ENCODE measurements at places on chromosomes 4 and X.

DNA sequence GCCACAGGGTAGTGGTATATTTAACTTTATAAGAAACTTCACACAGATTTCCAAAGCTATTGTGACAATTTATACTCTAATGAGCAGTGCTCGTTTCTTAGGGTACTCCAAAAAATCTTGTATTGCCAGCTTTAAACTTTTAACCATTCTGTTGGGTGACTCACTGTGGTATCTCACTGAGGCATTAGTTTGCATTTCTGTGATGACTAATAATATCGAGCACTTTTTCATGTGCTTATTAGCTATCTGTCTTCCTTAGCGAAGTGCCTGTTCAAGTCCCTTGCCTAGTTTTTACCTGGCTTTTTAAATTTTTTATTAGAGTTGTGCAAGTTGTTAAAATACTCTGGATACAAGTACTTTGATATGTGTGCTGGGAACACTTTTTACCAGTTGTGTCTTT, 5.5 kb downstream of the PNMA3 start:
- no peak for DNase-seq

DNA sequence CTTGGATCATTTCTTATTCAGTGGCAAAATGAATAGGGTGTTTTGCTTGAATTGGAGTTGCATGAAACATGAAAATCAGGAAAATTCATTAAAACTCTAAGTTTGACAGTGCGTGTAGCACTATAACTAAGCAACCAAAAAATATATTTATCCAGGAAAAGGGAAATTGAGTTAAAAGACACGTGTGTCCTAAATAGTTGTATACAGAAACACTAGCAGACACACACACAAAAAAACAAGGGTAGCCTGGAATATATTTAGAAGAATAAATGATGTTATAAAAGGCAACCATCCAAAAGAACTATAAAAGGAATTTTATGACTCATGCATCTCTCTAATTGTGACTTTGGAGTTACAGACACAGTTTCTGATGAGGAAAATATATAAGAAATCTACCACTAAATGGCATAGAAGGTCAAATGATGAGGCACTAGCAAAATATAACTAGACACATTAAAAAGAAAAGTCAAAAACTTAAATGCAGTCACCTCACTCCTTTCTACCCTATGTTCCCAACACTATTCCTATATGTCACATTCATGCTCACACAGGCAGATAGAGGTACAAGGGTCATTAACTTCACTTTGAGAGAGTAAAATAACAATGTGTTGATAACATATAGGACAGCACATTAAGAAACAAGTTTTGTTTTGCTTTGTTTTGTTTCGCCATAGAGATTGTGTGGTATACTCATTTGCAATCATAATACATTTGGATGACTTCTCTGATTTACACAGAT, 793.6 kb upstream of the INTU start:
- no peak for DNase-seq

GRCh38 chrX:120514236-120514635, 45.1 kb upstream of the LAMP2 start:
- DNase-seq, result no peak

- no peak for DNase-seq
These were observed 27.0 kb upstream of the TMEM131L start for GRCh38 chr4:153438916-153439756.

GRCh38 chr4:14272206-14272605, 644.7 kb upstream of the BOD1L1 start:
- DNase-seq, result no peak

DNA sequence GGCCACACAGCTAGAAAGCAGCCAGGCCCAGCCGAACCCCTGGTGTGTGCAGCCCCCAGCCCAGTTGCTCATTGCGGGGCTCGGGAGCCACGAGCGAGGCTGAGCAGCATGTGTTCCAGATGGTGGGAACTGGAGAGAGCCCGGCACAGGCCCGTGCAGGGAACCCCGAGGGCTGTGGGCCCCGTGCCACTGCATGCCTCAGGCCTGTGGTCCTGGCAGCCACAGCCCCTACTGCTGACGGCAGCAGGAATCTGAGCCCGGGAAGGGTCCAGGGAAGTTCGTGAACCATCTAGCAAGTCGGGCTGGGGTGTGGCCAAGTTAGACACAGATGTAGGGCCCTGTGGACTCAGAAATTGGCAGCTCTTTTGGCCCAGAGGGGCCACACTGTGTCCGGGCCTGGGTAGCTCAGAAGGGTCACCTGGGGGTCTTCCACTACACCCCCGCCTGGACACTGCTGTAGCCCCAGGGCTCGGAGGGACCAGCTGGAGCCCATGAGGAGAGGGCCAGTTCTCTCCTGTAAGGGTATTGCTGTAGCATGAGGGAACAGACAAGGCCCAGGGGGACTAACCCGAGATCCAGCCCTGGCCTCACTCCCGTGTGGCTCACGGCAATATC, 12.1 kb downstream of the HTRA3 start:
- DNase-seq, result no peak

DNA sequence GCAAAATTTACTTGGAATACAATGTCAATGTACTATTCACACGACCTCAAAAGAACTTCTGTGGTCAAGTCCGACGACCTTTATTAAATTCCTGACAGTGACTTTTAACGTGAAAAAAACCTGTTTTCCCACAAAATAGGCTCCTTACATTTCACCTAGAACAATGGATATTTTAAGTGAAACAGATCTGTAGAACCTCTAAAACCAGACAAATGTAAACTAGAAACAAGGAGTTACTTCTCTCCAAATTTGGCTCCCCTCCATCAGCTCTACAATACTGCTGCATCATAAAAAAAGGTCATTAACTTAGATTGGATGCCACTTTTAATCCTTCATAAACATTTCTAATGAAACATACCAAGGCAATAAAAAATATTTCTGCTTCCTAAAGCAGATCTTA, 1.2 kb downstream of the NEK1 start:
- no peak for DNase-seq

GRCh38 chrX:11446336-11446735, 153.1 kb downstream of the AMELX start:
- DNase-seq, result no peak

GRCh38 chrX:71301195-71301924, at the start of gene ITGB1BP2:
ITGB1BP2 (plus strand) TSS chrX:71301750; CDS start chrX:71301807, 57 bp downstream.
- no peak for DNase-seq

- DNase-seq, result no peak
These were observed 429.5 kb downstream of the GRID2 start for GRCh38 chr4:92733231-92733630.

DNA sequence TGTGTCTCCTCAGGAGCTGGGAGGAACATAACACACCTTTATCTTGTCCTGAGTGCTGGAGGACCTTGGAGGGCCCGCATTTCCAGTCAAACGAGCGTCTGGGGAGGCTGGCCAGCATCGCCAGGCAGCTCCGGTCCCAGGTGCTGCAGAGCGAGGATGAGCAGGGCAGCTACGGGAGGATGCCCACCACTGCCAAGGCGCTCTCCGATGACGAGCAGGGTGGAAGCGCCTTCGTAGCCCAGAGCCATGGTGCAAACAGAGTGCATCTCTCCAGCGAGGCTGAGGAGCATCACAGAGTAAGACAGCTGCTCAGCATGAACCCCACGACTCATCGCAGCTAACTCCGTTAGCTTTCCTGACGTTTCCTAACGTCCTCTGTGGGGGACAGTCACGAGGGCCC, 430 bp downstream of the TRIML1 start:
- no peak for DNase-seq

GRCh38 chr4:107279733-107280132, 243.6 kb upstream of the DKK2 start:
- no peak for DNase-seq

DNA sequence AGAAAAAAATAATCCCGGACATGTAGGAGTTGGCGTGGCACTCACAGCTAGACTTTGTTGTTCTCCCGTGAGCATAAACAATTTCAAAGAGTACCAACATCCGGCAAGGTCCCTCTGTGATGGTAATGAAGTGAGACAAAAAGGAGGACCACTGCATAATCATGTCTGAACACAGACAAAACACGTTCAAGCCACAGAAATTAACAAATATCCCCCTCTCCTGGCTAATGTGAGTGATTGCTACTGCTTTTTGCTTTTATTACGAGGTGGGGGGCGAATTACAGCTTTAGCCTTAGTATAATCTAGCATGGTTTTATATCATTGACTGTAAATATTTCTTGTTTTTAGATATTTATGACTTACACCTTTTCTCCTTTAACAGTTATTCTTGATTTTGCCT, 118.5 kb downstream of the PLS3 start:
- no peak for DNase-seq

DNA sequence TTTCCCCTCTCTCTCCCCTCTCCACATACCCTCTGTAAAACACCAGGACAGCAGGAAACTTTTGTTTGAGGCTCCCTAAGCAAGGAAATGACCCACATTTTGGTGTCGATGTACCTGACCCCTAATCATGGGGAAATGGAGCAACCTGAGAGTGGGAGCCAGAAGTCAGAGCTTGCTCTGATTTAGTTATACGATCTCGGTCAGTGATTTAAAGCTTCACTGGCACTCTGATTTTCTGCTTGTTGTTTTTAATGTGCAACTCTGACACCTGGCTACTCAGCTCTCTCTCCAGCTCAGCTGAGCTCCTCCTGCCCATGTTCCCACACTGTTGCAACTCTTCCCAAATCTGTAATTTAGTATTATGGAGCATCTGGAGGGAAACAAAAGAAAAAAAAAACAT, 408.6 kb downstream of the ADAM29 start:
- DNase-seq, result no peak

DNA sequence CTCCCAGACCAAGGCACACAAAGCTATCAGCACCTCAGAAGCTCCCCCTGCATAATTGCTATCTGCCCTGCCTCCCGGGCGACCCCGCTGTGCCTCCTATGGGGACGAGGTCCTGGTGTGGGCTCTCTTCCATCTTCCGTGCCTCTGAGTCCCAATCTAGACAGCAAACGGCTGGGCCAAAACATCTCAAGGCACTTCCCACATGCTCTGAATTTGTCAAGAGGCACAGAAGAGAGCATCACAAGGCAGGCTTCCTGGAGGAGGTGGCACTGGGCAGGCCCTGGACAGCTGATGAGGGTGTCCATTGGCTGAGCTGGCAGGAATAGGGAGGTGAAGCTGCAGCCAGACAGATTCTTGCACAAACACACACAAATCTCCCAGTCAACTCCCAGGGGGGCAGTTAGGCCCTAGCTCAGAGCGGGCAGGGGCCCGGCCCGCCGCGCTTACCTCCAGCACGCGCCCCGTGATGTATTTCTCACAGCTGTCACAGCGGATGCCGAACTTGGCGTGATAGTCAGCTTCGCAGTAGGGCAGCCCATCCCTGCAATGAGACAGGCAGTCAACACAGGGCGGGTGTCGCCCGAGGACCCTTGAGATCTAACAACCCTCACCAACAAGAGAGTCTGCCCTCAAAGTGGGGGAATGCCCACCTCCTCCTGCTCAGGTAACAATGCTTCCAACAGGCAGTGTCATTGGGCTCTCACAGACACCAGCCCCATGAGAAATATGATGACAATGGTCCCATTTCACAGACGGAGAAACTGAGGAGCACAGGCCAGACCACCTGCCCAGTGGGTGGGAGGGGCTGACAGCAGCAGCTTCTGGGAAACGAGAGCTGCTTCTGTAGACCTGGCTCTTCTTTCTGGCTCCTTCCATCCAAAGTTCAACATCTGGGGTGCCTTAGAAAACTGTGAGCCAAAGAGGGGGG, 81.2 kb downstream of the ABLIM2 start:
- DNase-seq, result no peak

- no peak for DNase-seq
These were observed 43.9 kb downstream of the CC2D2A start for GRCh38 chr4:15513545-15513944.

DNA sequence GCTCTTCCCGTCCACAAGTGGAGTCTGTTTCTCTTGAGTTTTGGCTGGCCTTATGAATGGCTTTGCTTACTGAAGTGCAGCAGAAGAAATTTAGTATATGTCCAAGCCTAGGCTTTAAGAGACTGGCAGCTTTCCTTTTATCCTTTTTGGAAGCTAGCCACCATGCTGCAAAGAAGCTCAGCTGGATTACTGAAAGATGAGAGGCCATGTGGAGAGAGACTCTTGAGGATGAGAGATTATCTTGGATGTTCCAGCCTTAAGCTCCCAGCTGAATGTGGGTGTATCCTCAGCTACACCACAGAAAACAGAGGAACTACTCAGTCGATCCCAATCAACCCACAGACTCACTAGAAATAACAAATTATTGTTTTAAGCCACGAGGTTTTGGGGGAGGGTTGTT, 12.5 kb downstream of the CCNG2 start:
- no peak for DNase-seq

GRCh38 chr4:106679063-106679462, 310.5 kb upstream of the GIMD1 start:
- DNase-seq, result no peak

DNA sequence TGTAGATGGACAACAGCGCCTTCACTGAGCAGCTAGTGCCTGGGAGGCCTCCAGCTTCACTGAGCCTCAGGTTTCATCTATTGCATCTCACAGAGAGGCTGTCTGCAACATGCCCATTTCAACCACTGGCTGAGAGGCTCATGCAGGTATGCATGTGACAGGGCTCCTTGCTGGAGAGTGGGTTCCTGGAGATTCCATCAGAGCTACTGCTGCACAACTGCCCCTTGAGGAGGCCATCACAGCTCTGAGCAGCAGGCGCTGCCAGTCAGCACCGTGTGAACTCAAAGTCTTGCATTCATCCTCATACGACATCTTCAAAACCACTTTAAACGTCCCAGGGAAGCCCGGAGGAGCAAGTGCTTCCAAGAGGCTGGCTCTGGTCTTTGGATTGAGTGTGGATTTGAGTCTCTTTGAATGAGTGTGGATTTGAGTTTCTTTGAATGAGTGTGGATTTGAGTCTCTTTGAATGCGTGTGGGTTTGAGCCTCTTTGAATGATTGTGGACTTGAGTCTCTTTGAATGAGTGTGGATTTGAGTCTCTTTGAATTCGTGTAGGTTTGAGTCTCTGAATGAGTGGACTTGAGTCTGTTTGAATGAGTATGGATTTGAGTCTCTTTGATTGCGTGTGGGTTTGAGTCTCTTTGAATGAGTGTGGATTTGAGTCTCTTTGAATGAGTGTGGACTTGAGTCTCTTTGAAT, 8.7 kb downstream of the P2RY8 start:
- DNase-seq, result no peak

DNA sequence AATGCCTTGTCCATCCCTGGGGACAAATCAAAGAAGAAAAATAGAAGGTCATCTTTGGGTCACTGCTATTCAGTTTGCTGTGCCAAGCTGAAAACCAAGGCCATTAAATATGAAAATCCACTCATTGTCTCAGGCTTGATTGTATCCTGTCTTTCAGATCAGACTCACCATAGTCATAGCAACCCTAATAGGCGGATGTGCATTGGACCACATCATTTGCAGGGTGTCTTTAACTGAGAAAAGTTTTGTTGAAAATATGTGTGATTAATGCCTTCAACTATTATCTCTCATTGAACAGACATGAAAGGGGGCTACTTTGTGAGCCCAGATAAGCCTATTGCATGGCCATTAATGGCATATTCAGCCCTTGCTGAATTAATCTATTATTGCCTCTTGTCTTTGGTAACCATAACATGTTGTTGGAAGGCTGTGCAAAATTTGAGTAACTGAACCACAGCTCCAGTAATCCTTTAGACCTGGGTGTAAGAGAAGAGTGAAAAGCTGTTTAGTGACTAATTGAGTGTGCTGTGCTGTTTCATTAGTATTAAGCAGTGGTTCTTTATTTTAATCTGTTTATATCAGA, 453.6 kb upstream of the EPHA5 start:
- no peak for DNase-seq

Measured in esophagus squamous epithelium (tissue), 5 donors.